ENCODE measurements at places on chromosomes 4 and X. TPM values are rescaled to one million over a fixed set of nuclear protein-coding genes. Genes with fewer than 3 reads are reported as not detected.

DNA sequence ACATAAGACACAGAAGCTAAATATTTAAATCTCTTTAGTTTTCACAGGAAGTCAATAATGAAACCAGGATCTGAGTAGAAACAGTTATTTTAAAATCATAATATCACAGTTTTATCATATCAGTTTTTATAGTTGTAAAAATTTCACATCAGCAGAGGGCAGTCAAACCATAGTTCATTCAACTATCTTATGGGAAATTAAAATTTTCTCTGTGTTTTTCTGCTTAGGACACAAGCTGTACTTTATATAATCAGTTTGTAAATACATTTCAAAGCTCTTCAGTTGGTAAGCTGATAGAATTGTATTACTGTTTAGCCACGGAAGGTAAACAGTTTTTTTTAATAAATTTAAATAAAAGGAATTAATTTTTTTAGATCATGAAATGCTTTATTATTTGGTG lies 204.8 kb upstream of the NUDT6 start:
- DNase-seq = no peak
- H3K4me3 ChIP-seq = no peak overlapping the region
- no peak overlapping the region for H3K27ac ChIP-seq
- H3K27me3 ChIP-seq = no peaks in the 10 kb centered on the region
- no peaks in the 10 kb centered on the region for H3K36me3 ChIP-seq
- no peaks in the 10 kb centered on the region for H3K4me1 ChIP-seq

Gene DDX53
- 0.23 TPM for polyA plus RNA-seq

DNA sequence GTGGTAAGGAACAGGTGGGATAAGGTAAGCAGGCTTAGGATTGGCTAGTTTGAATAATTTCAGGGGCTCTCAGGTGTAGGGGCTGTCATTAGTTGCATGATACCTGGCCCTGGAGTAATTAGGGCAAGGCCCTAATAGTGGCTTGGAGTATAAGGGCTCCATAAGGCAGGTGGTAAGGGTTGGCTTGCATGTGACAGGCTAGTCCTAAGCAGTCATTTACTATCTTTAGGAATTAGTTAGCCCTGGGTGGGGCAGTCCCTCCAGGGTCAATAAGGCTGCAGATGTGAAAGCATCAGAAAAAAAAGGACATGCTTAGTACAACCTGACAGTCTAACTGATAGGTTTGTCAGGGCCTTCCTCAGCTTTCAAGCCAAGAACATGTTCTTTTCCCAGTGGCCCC lies 7.8 kb upstream of the TMPRSS11D start:
- no peaks in the 10 kb centered on the region for H3K27me3 ChIP-seq
- H3K4me1 ChIP-seq = peaks cover 2% of the 10 kb centered on the region
- no peaks in the 10 kb centered on the region for H3K36me3 ChIP-seq
- no peak overlapping the region for H3K4me3 ChIP-seq

GRCh38 chr4:108193886-108194672 lies 25.3 kb upstream of the LEF1 start:
- no peak overlapping the region for H3K4me3 ChIP-seq
- H3K27me3 ChIP-seq = peaks cover 5% of the 10 kb centered on the region
- H3K27ac ChIP-seq = no peak overlapping the region
- DNase-seq = no peak
- H3K4me1 ChIP-seq = no peaks in the 10 kb centered on the region

Gene HSD17B13
- 0.13 TPM for polyA plus RNA-seq

DNA sequence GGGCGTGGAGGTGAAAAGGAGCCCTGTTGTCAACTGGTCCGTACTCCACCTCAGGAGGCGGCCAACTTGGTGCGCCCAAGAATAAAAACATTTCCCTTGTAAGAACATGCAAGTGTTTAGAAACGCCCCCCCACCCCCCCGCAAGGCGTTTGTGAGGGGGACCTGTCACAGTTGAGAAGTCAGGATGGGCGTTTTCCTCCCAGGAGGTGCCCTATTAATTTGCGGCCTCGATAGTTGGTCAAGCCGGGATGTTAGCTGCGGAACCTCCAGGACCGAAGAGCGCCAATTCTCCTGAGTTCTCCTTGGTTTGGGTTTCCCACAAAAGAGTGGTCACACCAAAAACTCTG lies 651 bp upstream of the SAP30 start:
- H3K27ac ChIP-seq = peak overlapping the region; percentile 91
- peaks cover 6% of the 10 kb centered on the region for H3K4me1 ChIP-seq
- peak; percentile 31 for DNase-seq
- no peaks in the 10 kb centered on the region for H3K27me3 ChIP-seq
- no peaks in the 10 kb centered on the region for H3K36me3 ChIP-seq

GRCh38 chr4:145280541-145280940 lies 100.2 kb upstream of the OTUD4 start:
- H3K4me3 ChIP-seq = no peak overlapping the region
- no peak for DNase-seq
- H3K36me3 ChIP-seq = no peaks in the 10 kb centered on the region
- no peaks in the 10 kb centered on the region for H3K27me3 ChIP-seq
- peaks cover 5% of the 10 kb centered on the region for H3K4me1 ChIP-seq

Gene DCAF12L1
- polyA plus RNA-seq = not detected

DNA sequence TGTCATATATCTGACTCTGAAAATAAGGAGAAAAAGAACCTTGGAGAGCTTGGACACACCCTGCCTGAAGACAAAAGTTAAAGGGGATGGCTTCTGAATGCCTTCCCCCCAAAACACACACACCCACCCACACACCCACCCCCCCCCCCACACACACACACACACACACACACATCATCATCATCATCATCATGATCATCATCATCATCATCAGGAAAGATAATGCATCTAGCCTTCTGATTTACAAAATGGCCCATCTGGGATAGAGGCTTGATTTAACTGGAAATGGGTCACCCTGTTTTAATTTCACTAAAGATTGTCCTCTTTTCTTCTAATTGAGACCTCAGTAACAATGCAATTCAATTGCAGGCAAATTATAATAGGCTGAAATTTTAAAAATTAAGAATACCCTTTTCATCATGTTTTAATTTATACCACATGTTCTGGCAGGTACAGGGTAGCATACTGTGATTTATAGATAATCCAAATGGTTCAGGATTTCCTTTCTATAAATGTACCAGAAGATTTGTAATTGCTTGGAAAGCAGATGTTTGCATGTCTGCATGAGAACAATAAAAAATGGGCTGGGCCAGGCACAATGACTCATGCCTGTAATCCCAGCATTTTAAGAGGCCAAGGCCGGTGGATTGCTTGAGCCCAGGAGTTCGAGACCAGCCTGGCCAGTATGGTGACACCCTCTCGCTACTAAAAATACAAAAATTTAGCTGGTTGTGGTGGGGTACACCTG lies 56.5 kb downstream of the TRIM2 start:
- peak; percentile 51 for DNase-seq
- peak overlapping the region; percentile 12 for H3K4me3 ChIP-seq
- H3K36me3 ChIP-seq = no peaks in the 10 kb centered on the region
- peaks cover 21% of the 10 kb centered on the region for H3K4me1 ChIP-seq
- no peaks in the 10 kb centered on the region for H3K27me3 ChIP-seq
- peak overlapping the region; percentile 41 for H3K27ac ChIP-seq

DNA sequence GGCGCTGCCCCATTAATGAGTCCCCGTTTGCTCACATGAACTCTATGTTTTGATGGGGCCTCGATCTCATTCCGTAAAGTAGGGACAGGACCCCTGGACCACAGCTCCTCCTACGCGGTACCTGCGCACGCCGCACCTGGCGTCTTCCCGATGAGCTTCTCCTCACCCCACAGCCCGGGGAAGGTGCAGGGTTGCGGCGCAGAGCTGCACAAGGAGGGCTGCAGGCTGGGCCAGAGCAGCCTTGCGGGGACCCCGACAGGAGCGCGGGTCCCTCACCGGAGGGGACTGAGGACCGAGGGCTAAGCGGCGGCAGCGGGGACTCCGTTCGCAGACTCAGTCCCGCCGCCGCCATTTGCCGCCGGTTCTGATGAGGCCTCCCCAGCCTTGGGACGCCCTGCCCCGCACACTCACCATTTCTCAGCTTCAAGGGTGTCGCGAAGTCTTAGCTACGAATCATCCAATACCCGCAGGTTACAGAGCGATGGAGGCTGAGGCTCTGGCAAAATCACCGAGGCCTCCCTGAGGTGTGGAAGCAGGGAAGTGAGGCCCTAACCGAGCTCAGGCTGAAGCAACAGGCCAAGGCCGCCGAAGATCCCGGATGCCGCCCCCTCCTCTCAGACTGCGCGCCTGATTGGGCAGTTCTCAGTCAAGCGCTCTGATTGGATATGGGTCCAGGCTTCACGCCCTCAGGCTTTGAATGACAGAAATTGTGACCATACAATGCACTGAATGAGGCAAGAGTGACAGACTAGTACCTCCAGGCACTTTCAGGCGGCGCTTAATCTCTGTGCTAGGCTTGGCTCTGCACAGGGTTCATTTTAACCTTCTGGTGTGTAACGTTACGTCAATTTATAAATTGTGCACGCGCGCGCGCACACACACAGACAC lies 25.1 kb downstream of the ZNF721 start:
- peaks cover 42% of the 10 kb centered on the region for H3K36me3 ChIP-seq
- peak overlapping the region; percentile 80 for H3K27ac ChIP-seq
- peaks cover 4% of the 10 kb centered on the region for H3K4me1 ChIP-seq
- peak overlapping the region; percentile 81 for H3K4me3 ChIP-seq
- DNase-seq = peak; percentile 95
- H3K27me3 ChIP-seq = no peaks in the 10 kb centered on the region

Gene ZMYM3
- polyA plus RNA-seq = 31.4 TPM

GRCh38 chr4:6876440-6876839 lies 33.2 kb upstream of the TBC1D14 start:
- peaks cover 82% of the 10 kb centered on the region for H3K36me3 ChIP-seq
- no peak overlapping the region for H3K27ac ChIP-seq
- H3K4me3 ChIP-seq = no peak overlapping the region
- H3K4me1 ChIP-seq = no peaks in the 10 kb centered on the region
- H3K27me3 ChIP-seq = no peaks in the 10 kb centered on the region

GRCh38 chr4:163107754-163108153 lies 58.9 kb downstream of the NAF1 start:
- no peaks in the 10 kb centered on the region for H3K36me3 ChIP-seq
- H3K4me3 ChIP-seq = no peak overlapping the region
- DNase-seq = no peak
- no peaks in the 10 kb centered on the region for H3K27me3 ChIP-seq

Gene ADH1B
- polyA plus RNA-seq = not detected

Gene FOXR2
- 6.3 TPM for polyA plus RNA-seq

DNA sequence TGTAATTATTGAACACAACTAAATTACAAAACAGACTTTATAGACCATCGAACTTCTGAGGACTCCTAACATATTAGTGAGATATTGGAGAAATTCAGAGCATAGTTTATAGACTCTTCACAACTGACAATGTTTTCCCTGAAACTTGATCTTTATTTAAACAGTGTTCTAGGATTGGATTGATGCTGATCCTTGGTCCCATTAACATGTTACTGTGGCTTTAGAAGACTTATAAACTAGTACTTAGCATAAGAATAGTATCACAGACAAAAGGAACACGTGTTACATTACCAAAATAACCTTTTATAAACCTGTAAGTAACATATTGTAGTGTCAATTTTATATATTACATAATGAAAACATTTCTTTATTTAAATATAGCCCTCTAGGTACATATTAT lies 689.6 kb downstream of the CCSER1 start:
- no peak for DNase-seq
- no peaks in the 10 kb centered on the region for H3K4me1 ChIP-seq
- no peak overlapping the region for H3K27ac ChIP-seq
- no peaks in the 10 kb centered on the region for H3K36me3 ChIP-seq
- H3K4me3 ChIP-seq = no peak overlapping the region

Gene IL2RG
- polyA plus RNA-seq = 0.24 TPM

- no peak overlapping the region for H3K4me3 ChIP-seq
- H3K27me3 ChIP-seq = peaks cover 12% of the 10 kb centered on the region
- no peak for DNase-seq
- no peaks in the 10 kb centered on the region for H3K4me1 ChIP-seq
Observed at GRCh38 chrX:1486749-1487361, 34.1 kb upstream of the ASMTL start.

Gene CA5B
- polyA plus RNA-seq = 8.0 TPM
